Cortex of kidney (tissue), 1 donor: ENCODE measurements at places on chromosomes 16 and 17.

DNA sequence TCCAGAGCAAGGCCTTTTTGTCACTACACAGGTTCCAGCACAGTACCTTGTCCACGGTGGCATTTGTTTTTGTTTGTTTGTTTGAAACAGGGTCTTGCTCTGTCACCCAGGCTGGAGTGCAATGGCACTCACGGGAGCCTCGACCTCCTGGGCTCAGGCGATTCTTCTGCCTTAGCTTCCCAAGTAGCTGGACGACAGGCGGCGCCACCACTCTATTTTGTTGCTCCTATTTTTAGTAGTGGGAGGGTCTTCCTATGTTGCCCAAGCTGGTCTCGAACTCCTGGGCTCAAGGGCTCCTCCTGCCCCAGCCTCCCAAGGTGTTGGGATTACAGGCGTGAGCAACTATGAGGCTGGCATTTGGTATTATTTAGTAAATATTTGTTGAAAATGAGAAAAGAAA lies 10.3 kb downstream of the MRC2 start:
- no peak for DNase-seq

DNA sequence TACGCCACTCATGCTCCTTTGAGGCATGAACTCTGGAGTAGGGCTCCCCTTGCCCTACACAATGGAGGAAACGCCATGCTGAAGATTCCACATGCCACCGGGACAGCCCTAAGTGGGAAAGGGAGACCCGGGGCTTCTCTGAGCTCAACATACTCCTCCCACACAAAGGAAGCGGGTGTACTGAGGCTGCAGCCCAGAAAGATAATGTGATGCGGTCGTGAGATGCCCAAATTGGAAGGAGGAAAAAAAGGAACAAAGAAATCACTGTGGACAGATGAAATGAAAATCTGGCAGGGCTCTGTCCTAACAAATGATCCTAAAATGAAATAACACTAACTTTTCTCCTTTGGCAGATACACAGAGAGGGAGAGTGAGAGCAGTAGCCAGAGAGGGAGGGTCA lies 182.1 kb downstream of the ZFHX3 start:
- DNase-seq, result no peak

- DNase-seq, result no peak
Measured at GRCh38 chr16:24850289-24850938, 4.7 kb downstream of the SLC5A11 start.

DNA sequence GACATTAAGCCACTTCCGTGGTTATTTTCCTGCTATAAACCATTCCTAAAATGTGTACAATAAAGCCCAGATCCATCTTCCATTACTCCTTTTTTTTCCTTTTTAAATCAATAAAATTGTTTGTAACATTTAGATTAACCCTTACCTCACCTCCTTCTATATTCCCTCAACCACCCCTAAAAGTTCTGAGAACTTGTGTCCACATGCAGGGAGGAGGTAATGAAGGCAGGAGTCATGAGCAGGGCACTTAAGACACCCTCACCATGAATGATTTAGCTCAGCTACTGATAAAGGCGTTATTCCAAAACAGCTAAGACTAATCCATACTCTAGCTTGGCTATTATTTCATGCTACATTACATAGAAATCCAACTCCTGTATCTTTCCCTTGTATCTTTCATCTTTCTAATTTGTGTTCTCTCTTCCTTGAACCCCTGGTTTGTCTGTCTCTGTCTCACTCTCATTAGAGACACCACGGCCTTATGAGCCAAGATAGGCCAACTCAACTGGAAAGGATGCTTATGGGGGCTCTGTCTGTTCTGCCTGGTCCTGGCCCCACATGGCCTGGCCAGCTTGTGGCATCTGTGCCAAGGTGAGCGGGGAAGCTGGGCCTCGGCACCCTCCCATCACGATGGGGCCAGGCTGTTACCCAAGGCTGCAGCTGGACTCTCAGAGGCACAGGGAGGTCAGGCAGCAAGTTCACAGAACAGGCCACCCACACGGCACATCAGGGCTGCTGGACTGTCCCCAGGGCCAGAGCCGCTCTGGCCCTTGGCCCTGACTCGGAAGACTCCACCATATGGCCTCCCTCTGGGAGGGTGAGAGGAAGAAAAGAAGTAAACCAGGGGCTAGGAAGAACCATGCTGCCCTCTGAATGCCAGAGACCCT lies 294.4 kb downstream of the SOX9 start:
- DNase-seq, result no peak

DNA sequence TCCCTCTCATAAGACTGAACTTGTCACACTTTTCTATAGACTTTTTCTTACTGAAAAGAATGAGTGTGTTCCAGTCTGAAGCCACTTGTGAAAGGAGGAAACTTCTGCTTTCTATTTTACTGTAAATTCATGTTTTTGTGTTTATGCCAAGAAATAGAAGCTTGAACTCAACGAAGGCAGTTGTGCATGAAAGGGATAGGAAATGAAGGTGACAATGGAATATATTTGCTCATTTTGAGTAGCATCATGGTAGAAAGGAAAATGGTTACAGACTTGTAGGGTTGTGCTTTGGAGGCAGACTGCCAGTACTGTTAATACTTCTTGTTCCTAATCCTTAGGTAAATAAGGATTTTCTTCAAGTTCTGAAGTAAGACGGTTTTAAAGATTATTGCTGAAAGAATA lies 8.1 kb downstream of the CLTC start:
- DNase-seq, result no peak

- no peak for DNase-seq
Measured at GRCh38 chr16:66898207-66898606, 17.9 kb downstream of the PDP2 start.

DNA sequence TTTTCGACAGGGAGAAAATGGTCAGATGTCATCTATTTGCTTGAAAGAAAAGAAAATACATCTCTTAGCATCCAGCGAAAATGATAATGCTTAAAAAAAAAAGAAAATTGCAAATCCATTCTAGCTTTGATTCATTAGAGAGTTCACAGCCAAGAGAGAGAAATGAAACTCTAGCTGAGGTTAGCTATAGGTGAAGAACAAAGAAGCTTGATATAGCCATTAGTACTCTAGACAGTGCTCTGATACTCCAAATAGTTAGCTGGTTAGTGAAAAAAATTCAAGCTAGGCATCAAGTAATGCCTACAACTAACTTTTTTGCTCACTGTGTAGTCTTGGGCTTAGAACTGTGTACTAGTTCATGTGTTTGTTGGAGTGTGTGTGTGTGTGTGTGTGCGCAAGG lies 721.6 kb upstream of the SOX9 start:
- DNase-seq, result no peak

- no peak for DNase-seq
Measured at GRCh38 chr17:39547713-39548478, 59.8 kb downstream of the NEUROD2 start.

- no peak for DNase-seq
Measured at GRCh38 chr17:33682599-33682998, 389.5 kb upstream of the ASIC2 start.

DNA sequence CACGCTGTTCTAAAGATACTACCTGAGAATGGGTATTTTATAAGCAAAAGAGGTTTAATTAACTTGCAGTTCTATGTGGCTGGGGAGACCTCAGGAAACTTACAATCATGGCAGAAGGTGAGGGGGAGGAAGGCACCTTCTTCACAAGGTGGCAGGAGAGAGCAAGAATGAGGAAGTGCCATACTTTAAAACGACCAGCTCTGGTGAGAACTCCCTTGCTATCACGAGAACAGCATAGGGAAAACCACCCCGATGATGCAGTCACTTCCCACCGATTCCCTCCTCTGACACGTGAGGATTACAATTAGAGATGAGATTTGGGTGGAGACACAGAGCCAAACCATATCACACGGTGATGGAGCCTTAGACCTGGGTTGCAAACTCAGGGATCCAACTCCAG lies 317.5 kb upstream of the EEF2KMT start:
- no peak for DNase-seq
